Activated CD4-positive, alpha-beta T cell treated with anti-CD3 and anti-CD28 coated beads for 1 hour (primary cell): ENCODE measurements at places on chromosomes 5 and 9.

GRCh38 chr9:76591256-76591950 is 132.4 kb downstream of the GCNT1 start:
- no peak for DNase-seq

DNA sequence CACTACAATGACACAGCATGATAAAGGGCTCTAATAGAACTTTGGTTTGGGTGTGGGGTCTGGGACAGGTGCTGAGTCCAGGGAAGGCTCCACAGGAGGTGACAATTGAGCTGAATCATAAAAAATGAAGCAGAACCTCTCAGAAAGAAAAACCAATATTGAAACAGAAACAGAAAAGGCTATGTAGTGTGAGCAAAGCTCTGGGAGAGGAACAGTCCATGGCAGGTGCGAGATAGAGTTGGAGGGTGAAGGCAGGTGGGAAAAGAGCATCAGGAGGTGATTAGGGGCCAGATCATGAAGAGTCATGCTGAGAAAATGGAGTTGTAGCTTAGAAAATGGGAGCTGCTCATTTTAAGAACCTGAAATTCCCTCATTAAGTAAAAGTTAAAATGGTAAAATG is 164.9 kb downstream of the KCTD16 start:
- DNase-seq, result no peak

DNA sequence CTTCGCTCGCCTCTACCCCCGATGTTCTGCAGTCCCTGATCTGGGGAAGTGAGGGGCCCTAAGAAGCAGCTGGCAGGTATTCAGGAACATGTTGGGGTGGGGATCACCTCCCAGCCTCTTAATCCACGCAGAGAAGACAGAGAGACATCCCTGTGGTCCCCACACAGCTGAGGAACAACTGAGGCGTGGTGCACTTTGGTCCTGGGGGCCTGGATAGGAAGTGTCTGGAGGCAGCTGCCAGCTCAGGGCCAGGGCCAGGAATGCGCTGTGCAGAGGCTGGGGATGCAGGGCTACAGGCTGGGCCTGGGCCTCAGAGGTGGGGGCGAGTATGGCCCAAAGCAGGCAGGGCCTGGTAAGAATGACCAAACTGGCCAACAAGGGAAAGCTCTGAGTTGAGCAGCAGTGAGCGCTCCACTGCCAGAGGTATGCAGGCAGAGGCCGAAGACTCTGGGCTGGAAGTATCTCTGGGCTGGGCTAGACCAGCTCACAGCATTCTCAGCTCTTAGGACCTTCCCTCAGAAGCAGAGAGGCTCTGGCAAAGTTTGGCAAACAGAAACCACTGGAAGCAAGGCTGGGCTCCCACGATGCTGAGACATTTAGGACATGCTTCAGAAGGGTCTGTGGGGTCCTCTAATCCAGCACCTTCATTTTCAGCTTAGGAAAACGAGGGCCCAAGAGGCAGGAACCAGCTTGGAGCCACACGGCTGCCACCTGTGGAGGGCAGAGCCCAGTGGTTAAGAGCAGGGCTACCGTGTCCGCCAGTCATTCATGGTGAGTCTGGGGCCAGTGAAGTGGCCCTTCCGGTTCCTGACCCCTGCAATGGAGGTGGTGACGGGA is 174.4 kb downstream of the GAPVD1 start:
- DNase-seq, result no peak

DNA sequence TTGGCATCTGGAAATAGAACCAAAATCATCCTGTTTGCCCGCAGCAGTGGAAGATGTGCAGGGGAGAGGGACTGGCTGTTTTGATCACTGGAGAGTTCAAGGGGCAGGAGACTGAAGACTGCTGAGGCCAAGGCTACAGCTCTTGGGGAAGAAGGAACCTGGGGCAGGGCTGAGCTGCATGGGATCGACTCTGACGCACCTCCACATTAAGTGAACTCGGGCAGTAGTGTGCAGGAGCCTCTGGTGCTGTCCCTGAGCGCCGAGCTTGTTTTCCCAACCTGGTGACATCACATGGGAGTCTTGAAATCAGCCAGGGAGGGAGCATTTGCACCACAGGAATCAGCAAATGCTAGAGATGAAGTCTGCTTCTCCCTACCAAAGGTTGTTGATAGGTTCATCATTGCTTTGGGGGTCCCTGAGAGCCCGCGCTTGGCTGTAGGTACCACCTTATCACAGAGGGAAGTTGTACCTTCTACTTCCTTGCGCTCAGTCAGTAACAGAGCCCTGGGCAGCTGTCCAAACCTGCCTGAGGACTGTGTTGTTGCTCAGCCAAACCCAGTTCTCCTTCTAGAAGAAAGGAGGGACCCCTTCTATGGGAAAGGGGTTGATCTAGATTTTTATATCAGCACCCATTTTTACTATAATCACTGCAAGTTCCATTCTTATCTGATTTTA is 52.3 kb upstream of the CTSL start:
- DNase-seq, result no peak

GRCh38 chr9:125376261-125377226 is 114.9 kb downstream of the GAPVD1 start:
- no peak for DNase-seq

GRCh38 chr5:65103756-65104440 is 335.2 kb downstream of the CWC27 start:
- no peak for DNase-seq

DNA sequence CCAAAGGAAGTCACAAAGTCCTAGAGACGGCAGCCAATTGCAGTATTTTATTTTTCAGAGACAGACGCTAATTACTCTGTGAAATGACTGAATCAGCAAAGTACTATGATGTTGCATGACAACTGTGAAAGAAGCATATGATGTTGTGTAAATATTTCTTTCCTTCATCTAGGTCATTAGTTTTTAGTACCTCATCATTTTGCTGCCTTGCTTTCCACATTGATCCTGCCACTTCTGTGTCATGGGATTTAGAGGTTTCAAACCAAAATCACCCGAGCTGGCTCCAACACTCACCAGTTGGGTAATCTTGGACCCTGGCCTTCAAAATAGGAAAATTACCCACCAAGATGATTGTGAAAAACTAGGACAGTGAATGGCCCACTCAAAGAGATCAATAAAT is 585.2 kb downstream of the ACTL7B start:
- DNase-seq, result no peak

DNA sequence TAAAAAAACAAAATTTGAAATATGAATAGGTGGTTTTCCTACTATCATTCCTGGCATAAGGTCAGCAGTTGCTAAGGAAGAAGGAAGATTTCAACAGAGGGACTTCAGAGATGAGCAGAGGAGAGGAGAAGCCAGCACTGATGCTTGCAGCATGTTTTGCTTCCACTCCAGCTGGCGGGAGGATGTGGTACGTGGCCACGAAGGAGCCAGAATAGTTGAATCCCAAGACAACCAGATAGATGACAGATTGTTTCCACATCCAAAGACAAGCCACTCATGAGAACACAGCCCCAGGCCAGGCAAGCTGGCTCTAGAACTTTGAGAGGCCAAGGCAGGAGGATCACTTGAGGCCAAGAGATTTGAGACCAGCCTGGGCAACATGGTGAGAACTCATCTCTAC is 15.1 kb downstream of the TIMD4 start:
- no peak for DNase-seq

GRCh38 chr9:113516840-113517577 is 53.5 kb downstream of the RGS3 start:
- peak; percentile 41 for DNase-seq

DNA sequence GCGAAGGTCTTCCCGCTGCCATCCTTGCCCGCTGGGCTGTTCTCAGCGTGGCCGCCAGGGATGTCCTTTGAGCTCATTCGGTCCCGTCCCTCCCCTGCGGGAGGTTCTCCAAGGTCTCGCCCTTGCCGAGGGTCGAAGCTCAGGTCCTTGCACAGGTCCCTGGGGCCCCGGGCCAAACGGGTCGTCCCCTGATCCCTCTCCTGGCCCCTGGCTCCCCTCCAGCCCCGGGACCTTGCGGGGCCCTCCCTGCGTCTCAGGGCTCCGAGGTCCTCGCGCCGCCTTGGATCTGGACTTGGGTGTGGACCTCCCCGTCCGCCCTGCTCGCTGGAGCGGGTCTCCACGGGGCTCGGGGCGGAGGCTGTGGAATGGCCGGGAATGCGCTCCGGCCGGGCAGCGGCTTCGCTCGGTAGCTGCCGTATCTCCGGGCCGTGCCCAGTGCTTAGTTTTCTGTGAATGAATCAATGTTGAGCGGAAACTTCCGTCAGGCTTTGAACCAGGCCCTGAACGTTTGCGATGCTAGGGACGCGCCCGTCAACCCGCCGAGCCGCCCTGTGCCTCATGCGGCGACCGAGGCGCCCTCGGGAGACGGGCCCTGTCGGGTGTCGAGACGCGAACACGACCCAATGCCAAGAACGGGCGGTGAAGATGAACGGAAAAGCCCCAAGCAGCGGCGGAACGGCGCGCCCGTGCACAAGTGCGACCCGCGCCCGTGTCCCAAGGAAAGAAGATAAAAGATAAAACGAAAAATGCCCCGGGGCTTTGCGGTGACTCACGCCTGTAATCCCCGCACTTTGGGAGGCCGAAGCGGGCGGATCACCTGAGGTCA is 780 bp downstream of the RNU6ATAC start:
- peak; percentile 63 for DNase-seq

DNA sequence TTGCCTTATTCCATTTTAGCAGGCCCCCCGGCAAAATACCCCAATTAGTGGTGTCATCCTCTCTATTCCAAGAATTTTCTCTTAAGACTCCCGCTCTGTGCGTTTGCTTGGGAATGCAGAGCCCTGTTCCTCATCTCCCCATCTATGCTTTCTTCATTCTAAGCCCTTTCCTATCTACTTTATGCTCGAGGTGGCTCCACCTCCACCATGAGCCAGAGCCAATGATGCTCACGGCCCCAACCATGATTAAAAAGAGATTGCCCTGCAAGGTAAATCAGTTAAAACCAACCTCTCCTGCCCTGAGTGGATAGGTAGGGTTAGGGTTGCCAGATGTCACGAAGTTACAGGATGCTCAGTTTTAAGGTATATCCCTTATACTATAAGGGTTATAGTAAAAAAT is 677 bp upstream of the TXNDC15 start:
- DNase-seq, result no peak

DNA sequence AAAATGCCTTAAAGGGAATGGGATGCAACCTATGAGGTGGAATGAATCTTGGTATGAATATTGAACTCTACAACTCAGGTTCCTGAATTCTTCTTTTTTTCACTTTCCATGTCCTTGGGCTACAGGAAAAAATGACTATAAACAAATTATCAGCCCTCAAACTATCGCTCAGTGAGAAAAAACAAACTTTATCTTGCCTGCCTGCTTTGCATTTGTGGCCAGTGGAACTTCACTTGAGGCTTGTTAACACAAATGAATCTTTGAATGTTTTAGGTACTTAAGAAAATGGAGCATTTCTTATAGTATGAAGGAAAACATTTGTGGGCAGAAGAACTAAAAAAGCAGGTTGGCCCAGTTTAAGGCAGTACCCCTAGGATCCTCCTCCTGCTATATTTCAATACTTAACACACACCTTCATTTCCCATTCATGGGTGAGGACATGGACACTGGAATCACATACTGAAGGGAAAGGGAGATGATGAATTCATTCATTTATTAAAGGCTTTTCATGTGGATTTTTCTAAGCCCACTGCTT is 34.1 kb downstream of the ELOVL7 start:
- no peak for DNase-seq

DNA sequence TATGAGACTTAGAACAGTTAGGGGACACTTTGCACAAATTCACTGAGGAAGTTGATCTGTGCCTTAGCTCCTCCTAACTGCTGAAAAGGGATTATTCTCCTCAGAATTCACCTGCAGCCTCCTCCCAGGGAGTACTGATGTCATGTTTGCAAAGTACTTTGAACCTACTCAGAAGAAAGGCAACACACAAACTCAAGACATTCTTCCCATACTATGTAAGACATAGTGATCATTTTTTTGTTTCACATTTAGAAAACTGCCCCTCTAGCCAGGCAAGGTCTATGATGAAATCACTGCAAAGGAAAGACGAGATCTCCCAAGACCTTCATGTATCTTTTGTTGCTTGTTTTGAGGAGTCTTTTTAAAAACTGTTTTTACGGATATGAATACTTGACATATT is 10.6 kb upstream of the VLDLR start:
- DNase-seq, result no peak

DNA sequence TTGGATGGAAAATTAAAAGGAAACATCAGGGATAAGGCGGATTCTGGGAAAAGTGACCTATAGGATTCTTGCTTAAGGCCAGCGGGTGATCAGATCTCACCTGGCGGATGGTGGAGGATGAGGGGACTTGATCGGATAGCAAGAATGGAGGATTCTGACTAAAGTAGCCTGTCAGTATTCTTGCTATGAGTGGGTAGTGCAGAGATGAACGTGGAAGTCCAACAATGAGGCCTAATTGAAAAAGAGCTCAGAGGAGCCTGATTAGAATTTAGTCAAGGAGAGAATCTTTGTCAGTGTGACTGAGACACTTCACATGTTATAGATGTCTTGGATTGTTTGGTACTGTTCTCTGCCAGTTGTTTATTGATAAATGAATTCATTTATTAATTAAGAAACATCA is 24.9 kb downstream of the CAST start:
- no peak for DNase-seq

GRCh38 chr5:19625562-19625961 is 362.4 kb downstream of the CDH18 start:
- no peak for DNase-seq

DNA sequence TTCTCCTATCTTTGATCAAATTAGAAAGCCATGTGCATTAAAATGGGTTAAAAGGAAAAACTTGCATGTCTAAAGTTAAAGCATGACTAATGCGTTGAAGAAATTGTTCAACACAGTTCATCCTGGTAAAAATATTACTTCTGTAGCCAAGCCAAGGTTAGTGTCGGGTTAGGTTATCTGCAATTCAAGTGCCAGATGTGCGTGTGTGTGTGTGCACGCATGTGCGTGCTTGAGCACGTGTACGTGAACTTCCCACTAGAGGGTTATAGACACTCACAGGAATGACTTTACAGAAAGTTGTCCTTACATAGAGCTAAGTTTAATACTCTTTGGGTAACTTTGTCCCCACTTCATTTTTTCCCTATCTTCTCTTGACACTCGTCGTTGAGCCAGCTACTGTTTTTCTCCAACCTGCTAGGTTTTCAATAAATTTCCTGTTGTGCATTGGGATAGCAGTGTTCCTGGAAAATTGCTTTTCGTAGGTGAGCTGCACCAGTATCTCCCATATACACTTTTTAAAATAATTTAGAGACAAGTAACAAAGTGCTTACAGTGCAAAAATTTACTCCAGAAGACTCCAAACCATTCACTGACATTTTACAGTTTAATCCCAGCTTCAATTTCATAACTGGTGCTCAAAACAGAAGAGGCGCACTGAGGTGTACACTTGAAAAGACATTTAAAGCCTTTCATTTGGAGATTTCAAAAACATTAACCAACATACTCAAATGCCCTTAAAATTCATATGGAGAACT is 353.8 kb downstream of the NFIB start:
- no peak for DNase-seq

DNA sequence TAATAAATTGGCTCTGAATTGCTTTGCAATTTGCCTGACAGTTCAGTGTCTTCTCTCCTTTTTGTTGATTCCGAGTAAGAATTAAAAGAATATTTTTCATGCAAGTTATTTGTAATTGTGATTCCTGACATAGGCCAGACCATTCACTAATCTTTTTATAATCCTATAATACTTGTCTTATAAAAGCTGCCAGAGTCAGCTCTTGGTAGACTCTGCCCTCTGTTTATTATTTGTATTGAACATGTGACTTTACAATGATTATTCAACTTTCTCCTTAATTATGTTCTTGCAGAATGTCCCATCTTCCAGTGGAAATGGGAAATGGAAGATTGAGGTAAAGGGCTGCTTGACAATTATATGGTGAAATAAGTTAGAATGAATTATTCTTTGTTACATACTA is 121.0 kb downstream of the SV2C start:
- no peak for DNase-seq
